ENCODE measurements at places on chromosomes 4 and X. TPM values are rescaled to one million over a fixed set of nuclear protein-coding genes. Genes with fewer than 3 reads are reported as not detected.

GRCh38 chr4:57966987-57967760 lies 857.0 kb upstream of the IGFBP7 start:
- DNase-seq = no peak

- no peak for DNase-seq
Observed at GRCh38 chr4:87056881-87057280, 122.1 kb downstream of the AFF1 start.

DNA sequence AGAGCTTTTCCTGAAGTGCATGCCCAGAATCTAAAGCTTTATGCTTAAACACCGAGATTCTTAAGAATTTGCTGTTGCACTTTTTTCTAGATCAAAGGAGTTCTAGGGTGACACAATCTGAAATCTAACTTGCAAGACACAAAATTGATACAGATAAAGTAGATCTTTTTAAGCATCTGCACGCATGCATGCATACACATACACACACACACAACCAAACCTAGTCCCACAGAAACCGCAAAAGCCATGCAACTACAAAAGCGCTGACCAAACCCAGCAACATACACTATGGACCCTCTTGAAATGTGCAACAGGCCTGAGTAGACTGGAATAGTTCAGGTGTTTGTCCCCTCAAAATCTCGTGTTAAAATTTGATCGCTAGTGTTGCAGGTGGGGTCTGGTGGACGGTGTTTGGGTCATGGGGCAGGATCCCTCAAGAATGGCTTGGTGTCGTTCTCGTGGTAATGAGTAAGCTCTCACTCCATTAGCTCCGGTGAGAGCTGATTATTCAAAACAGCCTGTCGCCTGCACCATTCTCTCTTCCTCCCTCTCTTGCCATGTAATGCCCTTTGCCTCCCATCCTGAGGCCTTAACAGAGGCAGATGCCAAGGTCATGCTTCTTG lies 52.7 kb downstream of the IRF2 start:
- no peak for DNase-seq

GRCh38 chr4:87669373-87669772 lies 19.3 kb downstream of the DMP1 start:
- DNase-seq = no peak

DNA sequence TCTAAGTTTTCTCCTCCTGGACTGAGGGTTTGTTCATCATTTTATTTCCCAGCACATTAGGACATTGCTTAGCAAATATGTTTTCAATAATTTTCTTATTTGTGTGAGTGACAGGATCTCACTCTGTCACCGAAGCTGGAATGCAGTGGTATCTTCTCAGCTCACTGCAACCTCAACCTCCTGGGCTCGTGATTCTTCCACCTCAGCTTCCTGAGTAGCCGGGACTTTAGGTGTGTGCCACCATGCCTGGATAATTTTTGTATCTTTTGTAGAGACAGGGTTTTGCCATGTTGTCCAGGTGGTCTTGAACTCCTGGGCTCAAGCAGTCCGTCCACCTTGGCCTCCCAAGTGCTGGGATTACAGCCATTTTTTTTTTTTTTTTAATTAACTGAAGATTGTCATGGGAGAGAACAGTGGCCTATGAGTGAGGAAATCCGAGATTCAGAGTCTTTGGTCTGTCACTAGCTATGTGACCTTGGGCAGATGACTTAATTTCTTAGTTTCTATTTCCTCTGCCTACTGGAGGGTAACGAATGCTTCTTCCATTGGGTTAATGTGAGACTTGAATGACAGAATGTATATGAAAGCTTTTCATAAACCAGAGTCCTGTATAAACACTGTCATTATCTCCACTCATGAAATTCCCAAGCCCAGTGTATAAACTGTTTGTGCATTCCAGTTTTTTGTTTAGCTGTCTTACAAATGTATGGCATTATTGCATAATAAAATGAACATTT lies 23.9 kb downstream of the MOB1B start:
- DNase-seq = no peak

DNA sequence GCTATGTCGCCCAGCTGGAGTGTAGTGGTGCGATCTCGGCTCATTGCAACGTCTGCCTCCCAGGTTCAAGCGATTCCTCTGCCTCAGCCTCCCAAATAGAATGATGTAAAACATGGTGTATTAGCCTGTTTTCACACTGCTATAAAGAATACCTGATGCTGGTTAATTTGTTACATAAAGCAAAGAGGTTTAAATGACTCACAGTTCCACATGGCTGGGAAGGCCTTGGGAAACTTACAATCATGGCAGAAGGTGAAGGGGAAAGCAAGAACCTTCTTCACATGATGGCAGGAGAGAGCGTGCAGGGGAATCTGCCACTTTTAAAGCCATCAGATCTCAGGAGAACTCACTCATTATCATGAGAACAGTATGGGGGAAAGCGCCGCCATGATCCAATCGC lies 1191.8 kb downstream of the ARAP2 start:
- DNase-seq = no peak

PLA2G12A gene
- 10.3 TPM for total RNA-seq

TCEAL9 gene
- total RNA-seq = 106 TPM

CLIC2 gene
- 4.0 TPM for total RNA-seq

SPATA4 gene
- total RNA-seq = not detected

Measured in glomerular endothelial cell (primary cell).